ENCODE measurements at places on chromosomes 4 and X. TPM values are rescaled to one million over a fixed set of nuclear protein-coding genes. Genes with fewer than 3 reads are reported as not detected.

The HAND2 gene
- total RNA-seq = not detected

The SLC30A9 gene
- 116 TPM for total RNA-seq

The VCX3B gene
- total RNA-seq = not detected

The DNAAF6 gene
- total RNA-seq = not detected

- DNase-seq = no peak
Observed at GRCh38 chrX:5771441-5771840, 457.2 kb downstream of the NLGN4X start.
